ENCODE measurements at places on chromosomes 1 and 21.

- no peak for DNase-seq
These were observed 1.7 kb downstream of the ADSS2 start for GRCh38 chr1:244449936-244450508.

- DNase-seq, result no peak
These were observed 107.2 kb upstream of the EDEM3 start for GRCh38 chr1:184861755-184862336.

DNA sequence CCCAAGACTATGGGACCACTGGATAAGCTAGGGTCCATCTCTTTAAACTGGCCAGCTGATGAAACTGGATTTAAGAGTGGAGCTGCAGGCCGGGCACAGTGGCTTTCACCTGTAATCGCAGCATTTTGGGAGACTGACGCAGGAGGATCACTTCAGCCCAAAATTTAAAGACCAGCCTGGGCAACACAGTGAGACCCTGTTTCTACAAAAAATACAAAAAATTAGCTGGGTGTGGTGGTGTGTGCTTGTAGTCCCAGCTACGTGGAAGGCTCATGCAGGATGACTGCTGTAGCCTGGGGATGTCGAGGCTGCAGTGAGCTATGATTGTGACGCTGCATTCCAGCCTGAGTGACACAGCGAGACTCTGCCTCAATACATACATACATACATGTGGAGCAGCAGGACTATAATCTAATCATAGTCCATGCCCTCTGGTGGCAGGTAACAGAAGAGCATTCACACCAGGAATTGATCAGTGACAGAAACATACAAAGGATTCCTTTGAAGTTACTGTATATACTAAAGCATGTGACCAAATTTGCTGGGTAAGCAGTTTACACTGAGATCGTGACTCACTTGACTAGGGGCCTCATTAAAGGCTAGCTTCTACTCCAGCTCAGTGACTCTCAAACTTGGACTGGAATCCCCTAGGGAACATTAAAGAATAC is 101.5 kb upstream of the SLFNL1 start:
- DNase-seq, result no peak

GRCh38 chr1:231564373-231564772 is 35.9 kb downstream of the TSNAX start:
- DNase-seq, result no peak

DNA sequence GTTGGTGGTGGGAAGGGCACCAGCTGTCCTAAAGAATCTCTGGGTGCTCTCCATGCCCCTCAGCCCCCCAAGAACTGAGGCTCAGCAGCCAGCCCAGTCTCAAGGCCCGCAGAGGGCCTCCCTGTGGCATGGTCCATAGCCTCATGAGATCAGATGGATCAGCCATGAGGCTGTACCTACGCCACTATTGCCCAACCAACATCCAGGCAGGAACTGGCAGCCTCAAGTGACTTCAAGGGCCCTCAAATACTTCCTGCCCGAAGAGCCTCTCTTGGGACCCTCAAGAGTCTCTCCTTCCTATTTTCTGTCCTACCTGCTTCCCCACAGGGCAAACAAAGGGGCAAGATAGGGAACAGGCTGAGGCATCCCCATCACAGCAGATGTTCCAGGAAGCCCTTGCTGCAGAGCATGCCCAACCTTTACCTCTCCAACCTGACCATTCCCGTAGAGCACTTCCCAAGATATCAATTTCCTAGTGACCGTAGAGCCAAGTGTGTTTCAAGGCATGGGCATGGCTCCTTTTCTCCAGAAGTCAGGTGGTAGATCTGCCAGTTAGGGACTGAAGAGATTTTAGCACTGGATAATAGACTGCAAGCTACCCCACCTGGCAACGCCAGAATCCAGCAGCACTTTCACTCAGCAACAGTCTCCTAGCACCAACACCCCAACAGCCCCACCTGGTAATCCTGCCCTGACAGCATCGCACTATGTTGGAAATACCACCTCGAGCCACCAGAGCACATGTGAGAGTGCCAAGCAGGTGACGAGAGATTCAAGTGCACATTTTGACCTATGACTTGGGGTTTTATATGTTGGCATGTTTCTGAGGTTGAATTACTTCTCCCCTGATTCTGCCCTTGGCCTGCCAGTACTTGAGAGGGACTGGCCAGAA is 13.7 kb upstream of the MFSD2A start:
- no peak for DNase-seq

- DNase-seq, result no peak
These were observed 11.5 kb upstream of the AIM2 start for GRCh38 chr1:159088050-159088449.

- DNase-seq, result no peak
These were observed 101.4 kb upstream of the C1orf174 start for GRCh38 chr1:4001461-4001860.

DNA sequence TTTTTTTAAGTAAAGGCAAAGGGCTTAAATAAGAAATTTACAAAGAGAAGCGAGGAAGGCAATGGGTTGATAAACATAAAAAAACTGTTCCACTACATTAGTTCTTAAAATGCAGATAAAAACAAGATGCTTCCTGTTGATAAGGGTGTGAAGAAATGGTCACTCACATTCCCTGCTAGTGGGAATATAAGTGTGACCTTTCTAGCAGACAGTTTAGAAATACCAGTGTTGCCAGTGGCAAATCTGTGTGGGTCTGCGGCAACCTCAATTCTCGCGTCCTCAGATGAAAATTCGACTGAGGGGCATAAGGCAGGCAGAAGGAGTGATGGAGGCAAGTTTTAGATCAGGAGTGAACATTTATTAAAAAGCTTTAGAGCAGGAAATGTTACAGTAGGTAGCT is 151.1 kb downstream of the NTNG1 start:
- no peak for DNase-seq

GRCh38 chr21:21213297-21213696 is 215.1 kb downstream of the NCAM2 start:
- no peak for DNase-seq

DNA sequence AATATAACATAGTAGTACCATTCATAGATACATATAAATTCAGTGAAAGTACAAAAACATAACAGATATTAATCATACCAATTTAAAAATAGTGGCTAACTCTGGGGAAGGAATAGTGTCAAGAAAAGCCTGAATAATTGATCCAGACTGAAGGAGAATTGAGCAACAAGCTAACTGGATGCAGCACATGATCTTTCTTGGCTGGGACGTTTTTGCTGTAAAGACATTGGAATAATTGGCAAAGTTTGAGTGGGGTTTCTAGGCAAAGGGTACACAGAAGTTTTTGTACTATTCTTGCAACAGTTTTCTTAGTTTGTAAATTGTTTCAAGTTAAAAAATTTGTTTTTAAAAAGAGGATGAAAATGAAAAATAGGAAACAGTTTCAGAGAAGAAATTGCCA is 2.6 kb upstream of the SH3GLB1 start:
- DNase-seq, result no peak

GRCh38 chr1:1680031-1680911 is 12.3 kb downstream of the SLC35E2B start:
- DNase-seq, result no peak

DNA sequence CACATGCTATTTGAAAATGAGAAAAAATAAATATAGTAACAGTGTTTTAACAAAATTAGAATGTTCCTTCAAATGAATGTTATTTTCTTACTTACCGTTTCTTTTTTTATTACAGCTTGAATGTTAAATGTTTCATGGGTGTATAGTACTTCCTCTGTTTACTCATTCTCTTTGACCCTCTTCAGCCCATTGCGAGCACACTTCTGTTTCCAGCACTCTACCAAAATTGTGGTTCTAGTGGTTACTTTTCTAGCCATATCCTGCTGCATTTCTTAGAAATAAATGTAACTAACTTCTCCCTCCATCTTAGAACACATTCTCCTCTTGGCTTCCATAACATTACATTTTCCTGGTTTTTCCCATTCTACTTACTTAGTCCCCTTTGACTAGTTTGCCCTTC is 190.0 kb upstream of the C1orf105 start:
- DNase-seq, result no peak

DNA sequence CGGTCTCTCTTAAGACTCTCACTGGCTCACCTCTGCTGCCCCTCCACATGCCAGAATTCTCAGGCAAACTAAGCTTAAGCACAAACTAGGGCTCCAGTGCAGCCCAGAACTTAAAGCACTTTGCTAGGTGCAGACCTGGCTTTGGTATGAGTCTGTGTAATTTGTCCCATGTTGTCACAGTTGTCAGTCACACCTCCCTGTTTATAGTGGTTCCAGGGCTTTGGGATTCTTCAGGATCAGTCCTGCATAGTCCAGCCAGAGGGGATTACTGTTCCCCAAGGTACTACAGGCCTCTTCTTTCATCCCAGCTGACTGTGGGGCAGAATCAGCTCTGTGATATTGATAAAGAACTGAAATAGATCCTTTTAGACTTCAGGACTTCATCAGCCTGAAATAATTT is 105.0 kb upstream of the UBE2U start:
- no peak for DNase-seq

DNA sequence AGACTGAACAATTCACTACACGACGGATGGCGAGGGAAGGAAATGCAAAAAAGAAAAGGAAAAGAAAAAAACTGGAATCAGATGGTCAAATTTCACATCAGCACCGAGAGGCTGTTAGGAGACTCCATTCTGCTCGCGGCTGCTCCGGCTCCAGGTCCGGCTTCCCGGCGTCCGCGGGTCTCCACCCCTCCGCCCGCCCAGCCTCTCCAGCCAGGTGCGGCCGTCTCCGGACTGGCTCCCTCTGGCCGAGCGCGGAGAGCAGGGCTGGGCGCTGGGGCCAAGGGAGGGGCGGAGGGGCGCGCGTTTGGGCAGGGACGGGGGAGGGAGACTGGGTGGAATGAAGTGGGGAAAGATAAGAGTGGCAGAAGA is 332 bp downstream of the KCNJ6 start:
- no peak for DNase-seq

DNA sequence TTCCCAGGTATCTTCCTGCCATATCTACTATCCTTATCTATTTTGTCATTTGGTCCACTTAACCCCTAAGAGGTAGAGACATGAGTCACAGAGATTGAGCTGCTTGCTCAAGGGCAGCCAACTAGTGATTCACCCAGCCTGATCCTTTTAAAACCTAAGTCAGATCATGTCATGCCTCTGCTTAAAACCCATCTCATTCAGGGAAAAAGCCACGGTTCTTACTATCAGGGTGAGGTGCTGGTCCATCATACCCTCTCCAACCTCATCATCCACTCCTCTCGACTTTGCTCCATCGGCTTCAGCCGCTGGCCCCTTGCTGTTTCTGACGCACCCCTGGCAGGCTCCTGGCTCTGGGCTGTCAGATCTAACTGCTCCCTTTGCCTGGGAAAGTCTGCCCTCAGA is 14.4 kb upstream of the PPP1R15B start:
- DNase-seq, result no peak

DNA sequence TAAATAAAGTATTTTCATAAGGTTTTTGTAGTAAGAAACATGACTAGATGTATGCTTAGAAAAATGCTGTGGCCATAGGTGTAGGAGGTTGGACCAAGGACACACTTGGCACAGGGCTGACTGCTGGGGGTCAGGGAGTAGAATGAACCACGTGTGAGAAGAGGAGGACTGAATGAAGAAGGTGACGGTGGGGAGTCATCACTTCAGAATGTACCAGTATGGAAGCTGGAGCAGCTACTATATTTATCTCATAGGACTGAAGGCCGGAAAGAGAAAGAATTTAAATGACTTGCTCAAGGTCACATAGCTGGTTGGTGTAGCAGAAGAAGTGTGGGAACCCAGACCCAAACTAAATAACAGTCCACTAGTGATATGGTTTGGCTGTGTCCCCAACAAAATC is 79.8 kb upstream of the HAO2 start:
- no peak for DNase-seq

DNA sequence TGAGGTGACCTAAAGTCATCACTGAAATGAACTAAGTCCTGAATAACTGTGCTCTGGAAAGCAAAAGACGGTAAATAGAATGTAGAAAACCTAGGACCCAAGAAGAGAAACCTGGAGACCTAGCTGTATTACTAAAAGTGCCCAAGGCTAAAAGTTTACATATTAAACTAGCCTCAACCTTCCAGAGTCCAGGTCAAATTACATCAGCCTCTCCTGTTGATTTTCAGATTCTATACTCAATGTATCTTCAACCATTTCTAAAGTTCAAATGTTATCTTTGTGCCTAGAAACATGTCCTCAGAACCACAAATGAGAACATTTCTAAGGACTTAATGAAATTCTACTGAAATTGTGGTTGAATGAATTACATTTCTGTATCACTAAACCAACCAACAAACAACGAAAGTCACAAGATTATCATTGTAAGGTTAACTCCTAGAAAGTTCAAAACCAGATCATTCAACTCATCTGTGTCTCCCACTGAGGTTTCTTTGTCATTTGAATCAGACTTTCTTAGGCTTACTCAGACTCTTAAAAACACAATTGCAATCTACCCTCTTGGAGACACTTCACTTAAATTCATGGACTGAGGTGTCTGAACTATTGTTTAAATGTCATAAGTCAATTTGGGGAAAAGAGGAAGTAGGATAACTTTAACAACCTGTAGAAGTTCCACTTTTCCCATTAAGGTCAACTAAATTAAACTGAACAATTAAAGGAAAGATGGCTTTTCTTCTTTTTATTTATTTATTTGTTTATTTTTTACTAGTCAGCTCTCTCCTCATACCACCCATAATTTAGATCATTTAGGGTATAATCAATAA is 207.7 kb downstream of the BARHL2 start:
- DNase-seq, result no peak

GRCh38 chr1:237105826-237106225 is 63.8 kb downstream of the RYR2 start:
- no peak for DNase-seq

- no peak for DNase-seq
These were observed 386.5 kb upstream of the ST6GALNAC5 start for GRCh38 chr1:76480827-76481226.

DNA sequence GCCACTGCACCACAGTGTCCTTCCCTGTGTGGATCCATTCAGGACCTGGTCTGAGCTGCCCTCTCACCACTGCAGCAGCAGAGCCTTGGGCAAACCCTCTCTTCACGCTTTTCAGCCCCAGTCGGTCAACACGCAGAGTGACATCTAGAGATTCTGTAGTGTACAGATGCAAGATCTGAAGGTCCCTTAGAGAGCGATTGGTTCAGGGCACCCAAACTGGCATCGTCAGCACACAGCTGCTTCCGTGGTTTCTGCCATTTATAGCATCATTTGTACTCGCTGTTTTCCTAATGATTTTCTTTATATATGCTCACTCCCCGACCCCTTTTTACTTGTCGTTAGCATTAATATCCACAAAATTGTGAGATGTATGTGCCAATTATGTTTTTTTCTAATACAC is 1.5 kb upstream of the ASCL5 start:
- DNase-seq, result no peak

- no peak for DNase-seq
These were observed 70.3 kb upstream of the MROH9 start for GRCh38 chr1:170864876-170865538.
